ENCODE measurements at places on chromosomes 11 and 22.

DNA sequence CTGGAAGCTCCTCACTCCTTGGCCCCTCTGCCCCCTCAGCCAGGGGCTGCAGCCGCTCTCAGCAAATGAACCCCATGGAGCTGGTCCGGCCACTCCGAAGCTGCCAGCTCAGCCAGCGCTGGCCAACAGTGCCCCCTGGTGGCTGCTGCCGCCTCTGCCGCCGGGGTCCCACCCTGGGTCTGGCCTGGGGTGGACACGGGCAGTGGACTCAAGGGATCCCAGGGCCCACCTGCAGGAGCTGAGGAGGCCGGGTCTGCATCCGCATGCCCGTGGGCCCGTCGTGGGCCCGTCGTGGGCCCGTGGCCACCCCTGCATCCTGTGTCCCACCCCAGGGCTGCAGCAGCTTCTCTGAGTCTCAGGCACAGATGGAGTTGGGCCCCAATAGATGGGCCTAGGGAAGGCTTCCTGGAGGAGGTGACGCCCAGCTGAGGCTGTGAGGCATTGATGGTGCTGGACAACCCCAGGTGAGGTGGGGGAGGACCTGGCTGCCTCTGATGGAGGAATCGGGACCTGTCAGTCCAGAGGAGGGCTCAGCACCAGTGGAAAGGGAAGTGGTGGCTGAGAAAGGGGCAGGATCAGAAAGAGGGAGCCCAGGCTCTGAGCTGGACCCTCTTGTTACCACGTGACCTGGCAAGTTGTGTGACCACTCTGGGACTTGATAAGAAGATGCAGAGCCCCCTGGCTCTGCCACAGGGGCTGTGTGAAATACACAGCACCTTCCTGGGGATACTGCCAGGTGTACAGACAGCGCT, 522.3 kb downstream of the BRD1 start:
- no peak for DNase-seq

DNA sequence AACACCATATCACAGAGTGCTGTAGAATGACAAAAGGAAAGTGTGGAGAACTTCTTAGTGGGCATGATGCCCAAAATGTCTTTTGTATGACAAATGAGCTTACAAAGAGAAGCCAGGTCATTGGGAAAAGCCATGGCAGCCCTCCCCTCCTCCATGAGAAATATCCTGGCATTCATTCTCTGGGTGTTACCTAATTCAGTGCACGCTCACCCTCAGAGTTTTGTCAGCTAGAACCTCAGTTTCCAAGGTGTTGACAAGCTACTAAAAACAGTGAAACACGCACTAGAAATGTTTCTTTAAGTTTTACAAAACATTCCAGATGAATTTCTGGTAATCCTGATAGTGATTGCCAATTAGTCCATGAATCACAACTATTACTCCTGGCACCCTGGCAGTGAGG, 105.4 kb upstream of the FSHB start:
- no peak for DNase-seq

- DNase-seq = no peak
Observed at GRCh38 chr11:34443136-34443535, 4.4 kb downstream of the CAT start.

- no peak for DNase-seq
Observed at GRCh38 chr11:44191322-44192016, 96.0 kb downstream of the EXT2 start.

GRCh38 chr22:33111491-33111890, 53.3 kb upstream of the SYN3 start:
- no peak for DNase-seq

DNA sequence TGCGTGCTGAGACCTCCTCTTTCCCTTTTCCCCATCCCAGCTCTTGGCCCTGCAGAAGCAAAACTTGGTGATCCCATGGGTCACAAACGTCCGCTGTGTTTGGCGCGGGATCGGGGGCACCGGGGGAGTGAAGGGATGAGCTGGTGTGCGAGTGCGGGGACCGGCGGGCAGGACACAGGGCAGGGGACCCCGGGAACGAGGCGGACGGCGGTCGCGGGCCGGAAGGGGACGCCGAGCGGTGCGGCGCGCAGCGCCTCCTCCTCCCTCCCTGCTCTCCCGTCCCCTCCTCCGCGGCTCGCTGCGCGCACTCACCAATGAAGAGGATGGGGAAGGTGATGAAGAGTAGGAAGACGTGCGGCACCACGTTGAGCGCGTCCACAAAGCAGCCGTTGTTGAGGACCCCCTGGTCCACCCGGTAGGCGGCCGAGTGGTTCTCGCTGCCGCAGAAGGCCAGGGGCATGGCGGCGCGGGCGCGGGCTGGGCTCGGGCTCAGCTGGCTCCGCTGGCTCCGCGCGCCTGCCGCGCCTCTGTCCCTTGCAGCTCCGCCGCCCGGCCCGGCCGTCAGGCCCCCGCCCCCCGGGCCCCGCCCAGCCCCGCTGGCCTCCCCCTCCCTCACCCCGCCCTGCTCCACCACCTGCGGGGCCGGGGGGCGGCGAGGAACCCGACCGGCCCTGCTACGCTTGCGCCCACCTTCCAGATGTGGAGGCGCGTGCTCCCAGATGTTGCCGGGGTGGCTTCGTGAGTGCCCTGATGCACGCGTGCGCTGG, at the start of gene ABCC8:
Gene ABCC8 (minus strand): TSS at position 529 of the 767 bp plus-strand sequence. CDS start 69 bp downstream, at position 460.
- no peak for DNase-seq
